Chondrocyte (in vitro differentiated cells): ENCODE measurements at places on chromosomes 4 and X. TPM values are rescaled to one million over a fixed set of nuclear protein-coding genes. Genes with fewer than 3 reads are reported as not detected.
A peak's percentile ranks its signal among the peaks of the same experiment; 100 is the strongest.

NMU gene
- 0.80 to 1.5 TPM in 2 of 3 replicates, not detected in the other for total RNA-seq

DNA sequence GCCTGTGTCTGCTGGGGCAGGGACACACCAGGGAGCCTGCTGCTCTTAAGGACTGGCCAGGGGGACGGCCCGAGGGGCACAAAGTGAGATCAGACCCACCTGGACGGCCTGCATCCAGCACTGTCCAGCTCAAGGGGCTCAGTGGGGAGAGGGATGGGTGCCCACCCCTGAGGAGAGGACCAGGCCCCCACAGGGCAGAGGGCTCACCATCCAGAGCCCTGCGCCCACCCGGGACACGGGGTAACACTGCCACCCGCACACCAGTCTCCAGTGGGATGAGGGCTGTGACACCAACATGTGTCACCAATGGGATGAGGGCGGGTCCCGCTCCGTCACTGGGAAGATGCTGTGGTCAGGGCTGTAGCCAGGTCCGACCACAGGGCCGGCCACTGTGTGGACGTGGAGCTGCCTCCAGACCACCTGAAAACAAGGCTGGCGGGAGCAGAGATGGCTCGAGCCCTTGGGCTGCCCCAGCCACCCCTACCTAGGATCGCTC is 13.2 kb downstream of the DGKQ start:
- DNase-seq = peak; percentile 92

DNA sequence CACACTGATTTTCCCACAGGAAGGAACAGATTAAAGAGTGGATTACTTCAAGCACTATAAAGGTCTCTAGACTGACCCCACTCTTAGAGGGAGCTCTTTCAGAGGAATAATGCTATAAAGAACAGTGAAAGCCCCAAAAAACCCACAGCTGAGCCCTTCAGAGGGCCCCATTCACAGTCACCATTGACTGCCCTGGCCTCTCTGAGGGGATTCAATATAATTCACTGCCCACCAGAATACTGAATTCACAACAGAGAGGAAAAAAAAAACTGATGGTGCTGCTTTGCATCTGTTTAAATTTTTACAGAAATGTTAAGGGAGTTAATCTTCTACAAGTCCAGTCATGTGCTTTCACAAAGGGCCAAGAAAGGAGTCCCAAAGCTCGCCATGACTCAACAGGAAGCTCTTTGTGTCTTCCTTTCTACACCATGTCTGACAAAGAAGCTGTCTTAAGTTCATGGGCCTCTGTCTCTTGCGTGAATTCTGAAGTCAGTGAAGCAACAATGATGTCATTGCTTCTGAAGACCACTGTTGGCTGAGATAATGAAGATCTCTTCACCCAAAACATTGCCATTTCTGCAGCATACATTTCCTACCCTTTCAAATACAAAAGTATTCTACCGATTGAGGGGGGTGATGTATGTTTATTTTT is 174.9 kb downstream of the ADAMTS3 start:
- no peak for DNase-seq

DNA sequence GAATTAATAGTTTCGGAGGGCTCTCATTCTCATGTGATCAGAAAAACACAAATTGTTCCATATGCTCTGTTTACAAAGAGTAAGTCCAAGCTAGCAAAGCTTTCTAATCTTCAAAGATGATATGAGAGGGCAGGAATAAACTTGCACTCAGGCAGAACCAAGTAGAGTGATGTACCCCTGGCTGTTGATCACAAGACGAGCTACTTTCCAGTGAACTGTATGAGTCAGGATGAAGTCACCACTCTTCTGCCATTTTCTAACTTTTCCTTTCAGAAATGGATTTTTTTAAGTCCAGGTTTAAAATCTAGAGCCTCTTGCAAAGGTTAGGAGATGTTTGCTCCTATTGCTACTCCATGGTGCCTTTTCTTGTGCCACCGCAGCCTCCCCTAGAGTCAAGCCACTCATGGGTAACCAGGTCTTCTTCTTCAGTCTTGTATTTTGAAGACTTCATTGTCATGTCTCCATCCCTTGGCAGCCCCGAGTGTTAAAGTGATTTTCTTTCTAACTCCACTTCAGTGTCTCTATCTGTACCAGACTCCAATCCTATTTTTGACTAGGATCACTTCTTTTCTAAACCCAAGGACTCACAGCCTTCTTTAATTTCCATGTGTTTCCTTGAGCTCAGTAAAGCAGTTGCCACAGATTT is 171.9 kb upstream of the GALNT7 start:
- DNase-seq = no peak

- no peak for DNase-seq
Measured at GRCh38 chr4:122928930-122929329, 6.5 kb upstream of the NUDT6 start.

DNA sequence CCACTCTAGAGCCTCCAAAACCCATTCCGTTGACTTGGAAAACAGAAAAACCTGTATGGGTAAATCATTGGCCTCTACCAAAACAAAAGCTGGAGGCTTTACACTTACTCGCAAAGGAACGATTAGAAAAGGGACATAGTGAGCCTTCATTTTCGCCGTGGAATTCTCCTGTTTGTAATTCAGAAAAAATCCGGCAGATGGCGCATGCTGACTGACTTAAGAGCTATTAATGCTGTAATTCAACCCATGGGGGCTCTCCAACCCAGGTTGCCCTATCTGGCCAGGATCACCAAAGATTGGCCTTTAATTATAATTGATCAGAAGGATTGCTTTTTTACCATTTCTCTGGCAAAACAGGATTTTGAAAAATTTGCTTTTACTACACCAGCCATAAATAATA is 60.8 kb downstream of the ZNF732 start:
- DNase-seq = no peak

GRCh38 chr4:95979961-95980876 is 140.3 kb downstream of the PDHA2 start:
- peak; percentile 71 for DNase-seq
